Hematopoietic multipotent progenitor cell treated with erythropoietin and hydrocortisone succinate and interleukin-3 and kit ligand, for 4 days (in vitro differentiated cells): ENCODE measurements at places on chromosomes 4 and X.
A peak's percentile ranks its signal among the peaks of the same experiment; 100 is the strongest.

- no peak for DNase-seq
These were observed 48.4 kb downstream of the TBC1D14 start for GRCh38 chr4:6957994-6958393.

GRCh38 chr4:18366892-18367291, 345.3 kb upstream of the LCORL start:
- peak; percentile 67 for DNase-seq

GRCh38 chrX:55490974-55491373, 1.3 kb upstream of the USP51 start:
- peak; percentile 49 for DNase-seq

DNA sequence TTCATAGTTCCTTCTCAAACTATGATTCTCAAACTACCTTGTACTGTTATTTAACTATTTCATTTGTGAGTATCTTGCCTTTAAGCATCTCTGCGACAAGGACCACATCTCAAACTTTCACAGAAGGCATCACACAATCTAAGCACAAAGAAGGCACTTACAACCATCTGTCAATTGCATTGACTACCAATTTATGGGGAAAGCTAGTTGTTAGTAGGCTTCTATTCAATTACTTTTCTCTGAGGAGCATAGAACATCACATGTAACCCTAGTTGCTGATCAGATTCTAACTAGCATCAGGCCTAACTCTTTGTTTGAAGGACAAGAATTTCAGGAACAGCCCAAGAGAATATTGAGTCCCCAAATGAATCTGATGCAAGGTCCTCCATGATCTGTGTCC, 74.9 kb downstream of the GPC3 start:
- no peak for DNase-seq

GRCh38 chrX:111837197-111837596, 38.8 kb upstream of the TRPC5OS start:
- DNase-seq, result no peak

DNA sequence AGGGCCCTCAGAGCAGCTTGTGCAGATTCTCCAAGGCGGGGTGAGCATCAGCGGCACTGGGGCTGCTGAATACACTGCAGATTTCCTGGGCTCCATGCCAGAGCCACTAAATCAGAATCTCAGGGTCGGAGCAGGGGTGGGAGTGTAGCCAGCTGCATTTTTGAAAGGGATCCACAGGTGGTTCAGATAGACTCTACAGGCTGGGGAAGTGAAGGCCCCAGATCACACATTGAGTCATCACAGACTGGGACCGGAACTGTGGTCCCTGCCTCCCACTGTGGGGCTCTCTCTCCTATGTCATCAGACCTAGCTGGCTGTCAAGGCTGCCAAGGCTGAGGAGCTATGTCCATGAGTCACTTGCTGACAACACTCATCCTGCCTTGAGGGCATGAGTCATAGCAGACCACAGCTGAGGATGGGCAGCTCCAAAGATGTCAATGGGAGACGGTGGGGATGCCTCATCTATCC, 162.3 kb upstream of the MAMLD1 start:
- peak; percentile 65 for DNase-seq

GRCh38 chr4:90572996-90573395, 445.8 kb downstream of the CCSER1 start:
- no peak for DNase-seq

GRCh38 chr4:85777908-85778631, 303.1 kb downstream of the ARHGAP24 start:
- no peak for DNase-seq

- DNase-seq, result no peak
These were observed 63.2 kb upstream of the PBDC1 start for GRCh38 chrX:76109654-76110053.

DNA sequence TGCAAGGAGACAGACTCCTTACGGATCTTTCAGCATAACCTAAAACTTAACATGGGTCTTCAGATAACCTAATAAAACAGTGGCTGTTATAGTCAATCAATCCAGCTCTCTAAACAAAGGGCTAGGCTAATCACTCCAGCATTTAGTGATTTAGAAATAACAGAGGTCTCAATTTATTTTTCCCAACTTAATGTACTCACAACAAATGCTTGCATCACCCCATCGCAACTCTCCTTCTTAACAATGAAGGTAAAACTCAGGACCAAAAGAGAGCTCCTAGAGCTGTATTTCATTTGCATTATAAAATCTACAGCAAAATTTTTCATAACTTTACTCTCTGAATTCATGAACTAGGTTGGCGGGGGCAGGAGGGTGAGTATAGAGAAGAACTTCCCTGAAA, 1.1 kb downstream of the LIN54 start:
- no peak for DNase-seq

DNA sequence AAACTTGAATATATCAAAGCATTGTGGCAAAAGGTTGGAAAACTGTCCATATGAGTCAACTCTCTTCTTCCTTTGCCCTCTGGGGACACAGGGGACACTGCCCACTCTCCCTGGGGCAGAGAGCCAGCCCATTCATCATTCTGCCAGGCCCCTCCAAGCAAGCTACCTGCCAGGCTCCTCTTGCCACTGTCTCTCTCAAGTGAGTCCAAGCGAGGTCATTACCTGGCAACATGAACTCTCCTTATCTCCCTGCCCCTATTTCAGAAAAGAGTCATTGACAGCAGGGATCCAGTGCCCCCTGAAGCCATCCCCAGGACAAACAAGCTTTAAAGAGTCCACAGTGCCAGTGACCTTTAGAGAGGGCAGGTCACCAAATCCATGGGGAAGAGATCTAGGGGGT, 312.7 kb upstream of the PPARGC1A start:
- no peak for DNase-seq

- DNase-seq, result peak; percentile 70
These were observed 151.3 kb upstream of the TTC29 start for GRCh38 chr4:147096667-147097604.
